ENCODE measurements at places on chromosomes 1 and 21.

DNA sequence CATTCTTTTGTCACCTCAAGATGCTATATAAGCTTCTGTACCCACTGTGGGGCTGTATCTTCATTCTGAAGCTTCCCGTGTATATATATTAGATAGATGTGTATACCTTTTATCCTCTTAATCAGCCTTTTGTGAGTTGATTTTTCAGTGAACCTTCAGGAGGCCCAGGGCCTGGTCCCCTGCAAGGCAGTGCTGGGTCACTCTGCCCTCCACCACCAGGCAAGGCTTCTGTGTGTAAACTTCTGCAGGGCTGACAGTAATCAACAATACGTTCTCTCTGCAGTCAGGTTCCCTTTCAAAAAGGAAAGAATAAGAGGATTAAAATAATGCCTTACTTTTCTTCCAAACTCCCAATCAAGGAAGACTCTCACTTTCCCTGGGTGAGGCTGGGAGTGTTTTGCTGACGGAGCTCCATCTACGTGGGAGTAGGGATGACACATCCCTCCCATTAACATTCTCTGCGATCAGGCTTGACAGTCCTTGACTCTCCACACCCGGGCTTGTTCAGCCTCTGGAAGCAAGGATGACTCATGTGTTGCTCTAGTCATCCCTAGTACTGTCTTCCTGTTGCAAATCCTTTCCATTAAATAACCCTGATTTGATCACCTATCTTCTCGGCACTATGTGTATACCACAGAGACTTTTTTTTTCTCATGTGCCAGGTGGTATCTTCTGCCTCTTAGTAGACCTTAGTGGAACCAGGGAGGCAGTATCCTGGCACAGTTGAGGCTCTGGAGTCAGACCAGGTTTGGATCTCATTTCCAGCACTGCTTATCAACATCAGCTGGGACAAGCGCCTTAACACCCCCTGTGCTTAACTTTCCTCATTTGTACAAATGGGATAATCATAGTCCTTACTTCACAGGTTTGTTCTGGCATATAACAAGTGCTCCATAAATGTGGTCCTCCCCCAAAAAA lies 70.3 kb upstream of the KCNK1 start:
- DNase-seq = peak; percentile 70

- no peak for DNase-seq
These were observed 4.1 kb upstream of the TMCO1 start for GRCh38 chr1:165772739-165773138.

- no peak for DNase-seq
These were observed at the start of gene IL24 for GRCh38 chr1:206897175-206897574. TSS of gene IL24 (plus strand) at chr1:206897443. CDS start at chr1:206897833, 390 bp downstream.

DNA sequence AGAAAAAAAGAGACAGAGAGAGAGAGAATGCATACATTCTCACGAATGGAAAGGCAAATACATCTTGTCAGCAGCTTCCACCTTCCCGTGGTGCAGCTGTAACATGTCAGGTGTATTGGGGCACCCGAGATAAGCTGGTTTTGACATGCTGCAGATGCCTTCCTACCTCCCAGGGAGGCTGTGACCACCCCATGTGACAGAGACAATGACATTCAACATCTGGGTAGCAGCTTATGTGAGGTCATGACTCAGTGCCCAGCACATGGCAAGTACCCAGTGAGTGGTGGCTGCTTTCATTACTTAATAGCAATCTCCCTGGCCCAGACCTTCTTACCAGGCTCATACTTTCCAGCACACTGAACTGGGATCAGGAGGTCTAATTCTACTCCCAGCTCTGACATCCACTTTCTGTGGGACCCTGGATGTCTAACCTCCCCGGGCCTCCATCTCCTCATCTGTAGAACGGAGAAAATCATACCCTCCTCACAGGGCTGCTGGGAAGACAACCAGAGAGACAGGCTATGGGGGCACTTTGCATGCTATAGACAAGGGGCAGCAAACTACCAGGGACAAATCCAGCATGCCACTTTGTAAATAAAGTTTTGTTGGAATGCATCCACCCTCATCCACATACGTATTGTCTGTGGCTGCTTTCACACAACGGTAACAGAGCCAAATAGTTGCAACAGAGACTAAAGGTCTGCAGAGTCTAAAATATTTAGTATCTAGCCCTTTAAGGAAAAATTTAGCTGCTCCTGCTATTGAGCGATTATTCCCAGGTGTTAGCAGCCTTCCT lies 38.5 kb upstream of the ZBTB40 start:
- no peak for DNase-seq

DNA sequence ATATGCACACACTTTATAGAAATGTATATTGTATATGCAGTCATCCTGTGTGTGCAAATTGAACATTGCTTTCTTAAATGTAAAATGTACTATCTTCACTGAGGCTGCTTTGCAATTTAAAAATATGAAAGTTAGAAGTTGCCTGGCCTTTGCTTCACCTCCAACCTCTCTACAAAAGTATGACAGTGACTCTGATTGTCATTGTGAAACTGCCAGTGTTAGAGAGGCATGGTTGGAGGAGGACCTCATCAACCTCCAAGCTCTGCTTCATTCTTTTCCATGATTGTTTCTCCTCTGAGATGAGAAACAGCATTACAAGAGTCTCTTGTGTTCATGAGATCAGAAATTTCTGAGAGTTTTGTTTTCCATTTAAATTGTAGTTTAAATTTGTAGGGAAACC lies 185.5 kb downstream of the ZC3H11B start:
- no peak for DNase-seq

DNA sequence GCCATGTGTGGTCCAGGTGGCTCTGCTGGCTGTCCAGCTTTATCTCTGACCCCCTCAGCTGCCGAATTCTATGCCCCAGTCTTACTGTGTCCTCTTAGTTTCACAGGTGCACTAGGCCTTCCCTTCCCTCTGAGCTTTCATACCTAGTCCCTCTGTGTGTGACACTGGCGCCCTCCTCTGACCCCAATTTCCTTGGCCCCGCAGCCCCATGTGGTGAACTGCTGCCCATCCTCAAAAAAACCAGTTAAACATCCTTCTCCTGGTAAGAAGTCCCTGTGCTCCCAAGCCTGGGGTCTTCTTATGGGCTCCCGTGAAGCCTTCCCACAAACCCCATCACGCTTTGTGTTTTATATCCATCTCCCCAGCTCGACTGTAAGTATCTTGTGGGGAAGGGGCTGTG lies 93.9 kb upstream of the TSPAN2 start:
- no peak for DNase-seq

GRCh38 chr1:221437926-221438325 lies 304.0 kb downstream of the DUSP10 start:
- no peak for DNase-seq

- DNase-seq = no peak
These were observed 17.1 kb downstream of the KCNJ6 start for GRCh38 chr21:37899146-37899545.

DNA sequence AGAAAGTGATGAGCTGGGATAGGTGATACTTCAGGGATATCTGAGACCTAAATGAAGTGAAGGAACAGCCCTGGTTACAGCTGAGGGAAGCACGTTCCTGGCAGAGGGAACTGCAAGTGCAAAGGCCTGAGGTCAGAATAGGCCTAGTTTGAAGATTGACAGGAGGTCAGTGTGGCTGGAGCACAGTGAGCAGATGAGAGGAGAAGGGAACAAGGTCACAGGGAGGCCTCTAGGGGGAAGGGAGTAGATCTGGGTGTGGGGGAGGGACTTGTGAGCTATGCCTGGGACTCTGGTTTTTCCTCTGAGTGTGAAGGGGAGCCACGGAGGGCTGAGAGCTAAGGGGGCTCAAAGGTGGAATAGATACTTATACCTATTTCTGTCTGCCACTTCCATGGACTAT lies 736.4 kb downstream of the MATN1 start:
- DNase-seq = no peak

GRCh38 chr1:206634365-206635079 lies 814 bp upstream of the DYRK3 start:
- peak; percentile 61 for DNase-seq

DNA sequence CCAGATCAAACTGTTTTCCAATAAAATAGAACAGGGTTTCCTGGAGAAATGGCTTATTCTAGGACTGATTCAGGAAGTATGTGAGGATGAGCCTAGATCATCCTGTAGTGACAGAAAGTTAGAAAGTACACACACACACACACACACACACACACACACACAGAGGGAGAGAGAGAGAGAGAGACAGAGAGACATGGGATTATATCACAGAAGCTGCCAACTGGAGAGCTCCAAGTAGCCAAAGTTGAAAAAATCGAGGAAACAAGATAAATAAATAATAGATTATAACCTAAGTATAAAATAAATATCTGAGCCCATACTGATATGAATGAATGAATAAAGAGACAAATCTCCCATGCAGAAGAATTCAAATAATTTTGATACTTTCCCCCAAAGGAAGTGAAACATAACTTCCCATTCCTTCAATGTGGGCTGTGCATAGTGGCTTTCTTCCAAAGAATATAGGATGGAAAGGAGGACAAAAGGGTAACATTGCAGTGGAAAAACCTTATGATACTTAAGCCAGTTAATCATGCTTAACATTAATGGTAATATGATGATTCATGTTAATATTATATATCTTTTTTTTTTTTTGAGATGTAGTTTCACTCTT lies 171.6 kb downstream of the NTPCR start:
- no peak for DNase-seq

DNA sequence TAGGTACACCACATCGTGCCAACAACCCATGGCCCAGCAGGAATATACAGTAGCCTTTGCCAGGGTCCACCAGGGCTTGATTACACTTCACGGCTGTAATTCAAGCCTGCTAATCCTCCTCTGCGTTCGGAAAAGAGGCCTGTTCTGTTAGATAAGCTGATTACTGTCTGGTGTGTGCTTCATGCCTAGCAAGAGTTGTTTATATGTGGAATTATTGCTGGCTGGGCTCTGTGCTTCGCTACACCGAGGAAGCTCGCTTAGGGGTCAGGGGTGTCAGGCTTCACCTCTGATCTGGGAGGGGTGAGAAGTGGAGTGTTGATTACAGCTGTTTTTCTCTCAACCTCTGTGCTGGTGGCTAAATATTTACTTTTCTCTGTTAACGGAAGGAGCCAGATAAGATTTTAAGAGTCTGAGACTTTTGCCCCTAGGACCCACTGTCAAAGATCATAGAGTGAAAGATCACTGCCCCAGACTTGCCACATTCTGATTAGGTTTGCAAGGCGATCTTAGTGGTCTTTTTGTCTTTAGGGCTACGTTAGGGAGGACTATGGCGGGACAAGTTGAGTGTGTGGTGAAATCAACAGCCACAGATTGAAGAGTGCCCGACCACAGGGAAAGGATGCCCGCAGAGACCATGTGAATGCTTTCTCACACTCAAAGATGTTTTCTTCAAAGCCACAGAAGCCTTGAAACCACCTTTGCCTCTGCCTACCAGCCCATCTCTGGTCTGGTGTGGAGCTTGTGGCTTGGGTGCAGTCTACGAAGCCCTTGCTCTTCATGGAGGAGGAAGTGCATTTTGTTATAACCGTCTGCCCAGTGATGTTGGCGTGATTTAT lies 216.1 kb downstream of the PBX1 start:
- DNase-seq = no peak

- DNase-seq = no peak
These were observed 51.3 kb upstream of the GFI1 start for GRCh38 chr1:92538048-92538412.

DNA sequence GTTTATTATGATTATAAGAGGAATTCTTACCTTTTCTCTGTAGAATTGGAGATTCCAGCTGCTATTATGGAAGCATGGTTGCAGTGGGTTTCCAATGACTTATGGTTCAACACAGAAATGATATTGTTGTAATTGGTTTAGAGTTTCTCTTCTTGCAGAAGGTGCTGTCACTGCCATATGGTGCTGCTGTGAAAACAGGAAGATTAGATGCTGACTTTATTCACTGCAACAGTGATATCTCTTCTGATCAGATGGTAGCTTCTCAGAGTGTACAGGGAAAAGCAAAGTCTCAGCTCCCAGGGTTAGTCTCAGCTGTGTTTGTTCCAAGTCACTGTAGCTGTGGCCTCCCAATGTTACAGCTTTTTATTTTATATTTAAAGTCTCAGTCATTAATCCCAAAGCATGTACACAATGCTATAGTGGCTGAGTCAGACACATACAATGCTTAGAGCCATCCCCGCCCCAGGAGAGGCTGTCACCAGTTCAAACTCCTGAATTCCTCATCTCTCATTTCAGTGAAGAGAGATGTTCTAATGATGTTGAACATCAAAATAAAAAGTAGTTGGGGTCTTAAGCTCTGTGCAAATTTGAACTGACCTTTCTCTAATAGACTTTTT lies 42.7 kb upstream of the RGS2 start:
- DNase-seq = no peak

DNA sequence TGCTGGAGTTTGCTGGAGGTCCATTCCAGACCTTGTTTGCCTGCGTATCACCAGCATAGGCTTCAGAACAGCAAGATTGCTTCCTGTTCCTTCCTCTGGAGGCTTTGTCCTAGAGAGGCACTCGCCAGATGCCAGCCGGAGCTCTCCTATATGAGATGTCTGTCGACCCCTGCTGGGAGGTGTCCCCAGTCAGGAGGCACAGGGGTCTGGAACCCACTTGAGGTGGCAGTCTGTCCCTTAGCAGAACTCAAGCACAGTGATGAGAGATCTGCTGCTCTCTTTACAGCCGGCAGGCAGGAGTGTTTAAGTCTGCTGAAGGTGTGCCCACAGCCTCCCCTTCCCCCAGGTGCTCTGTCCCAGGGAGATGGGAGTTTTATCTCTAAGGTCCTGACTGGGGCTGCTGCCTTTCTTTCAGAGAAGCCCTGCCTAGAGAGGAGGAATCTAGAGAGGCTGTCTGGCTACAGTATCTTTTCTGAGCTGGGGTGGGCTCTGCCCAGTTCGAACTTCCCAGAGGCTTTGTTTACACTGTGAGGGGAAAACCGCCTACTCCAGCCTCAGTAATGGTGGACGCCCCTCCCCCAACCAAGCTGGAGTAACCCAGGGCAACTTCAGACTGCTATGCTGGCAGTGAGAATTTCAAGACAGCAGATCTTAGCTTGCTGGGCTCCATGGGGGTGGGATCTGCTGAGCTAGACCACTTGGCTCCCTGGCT lies 205.0 kb downstream of the GPR52 start:
- no peak for DNase-seq

DNA sequence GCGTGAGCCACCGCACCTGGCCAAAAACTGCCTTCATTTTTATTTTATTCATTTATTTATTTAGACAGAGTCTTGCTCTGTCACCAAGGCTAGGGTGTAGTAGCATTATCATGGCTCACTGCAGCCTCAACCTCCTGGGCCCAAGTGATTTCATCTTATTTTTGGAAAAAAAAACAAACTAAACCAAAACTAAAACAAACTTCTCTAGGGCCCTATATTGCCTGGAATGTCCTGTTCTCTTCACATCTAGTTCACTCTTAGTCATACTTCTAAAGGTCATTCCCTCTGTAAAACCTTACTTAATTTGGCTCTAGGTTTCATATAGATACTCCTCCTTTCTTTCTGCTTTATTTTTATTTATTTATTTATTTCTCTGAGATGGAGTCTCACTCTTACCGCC lies 15.6 kb downstream of the RPS27 start:
- no peak for DNase-seq

GRCh38 chr1:39608921-39609320 lies 30.5 kb downstream of the HEYL start:
- DNase-seq = no peak
